Daoy (cell line): ENCODE measurements at places on chromosomes 1 and 21. TPM values are rescaled to one million over a fixed set of nuclear protein-coding genes. Genes with fewer than 3 reads are reported as not detected.

The PDPN gene
- 19.6 and 30.1 TPM in 2 replicates for total RNA-seq

The PLCH2 gene
- total RNA-seq, result 0.06 TPM in 1 of 2 replicates, not detected in the other

The GLIS1 gene
- total RNA-seq, result 3.0 and 4.7 TPM in 2 replicates

GRCh38 chr1:55000110-55001085 lies 1.7 kb downstream of the BSND start:
- no peak for DNase-seq

DNA sequence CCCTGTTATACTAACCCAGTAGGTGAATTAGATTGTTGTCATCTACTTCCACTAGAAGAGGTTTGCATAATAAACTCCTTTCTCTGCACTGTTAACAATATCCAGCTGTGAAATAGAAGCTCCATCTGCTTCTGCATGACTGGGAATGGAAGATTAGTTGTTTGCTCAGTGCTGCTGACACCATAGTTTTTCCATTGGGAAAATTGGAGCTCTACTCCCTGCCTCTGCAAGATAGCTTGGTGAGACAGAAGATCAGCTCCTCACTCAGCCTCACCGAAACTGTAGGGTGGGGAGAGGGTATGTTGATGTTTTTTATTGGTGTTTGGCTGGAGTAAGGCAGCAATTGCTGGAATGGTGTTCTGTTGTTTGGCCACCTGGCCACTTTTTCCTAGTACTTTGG lies 331.6 kb upstream of the ADAMTS5 start:
- no peak for DNase-seq

The C1orf210 gene
- total RNA-seq, result not detected in 2 replicates

- no peak for DNase-seq
Measured at GRCh38 chr1:194548071-194548470, 1361.7 kb upstream of the B3GALT2 start.

- DNase-seq, result no peak
Measured at GRCh38 chr1:200911361-200911760, 16.7 kb downstream of the INAVA start.

The NBPF26 gene
- 2.7 and 5.2 TPM in 2 replicates for total RNA-seq

The HSD3B2 gene
- not detected in 2 replicates for total RNA-seq

- no peak for DNase-seq
Measured at GRCh38 chr1:92571578-92571977, 84.9 kb upstream of the GFI1 start.

DNA sequence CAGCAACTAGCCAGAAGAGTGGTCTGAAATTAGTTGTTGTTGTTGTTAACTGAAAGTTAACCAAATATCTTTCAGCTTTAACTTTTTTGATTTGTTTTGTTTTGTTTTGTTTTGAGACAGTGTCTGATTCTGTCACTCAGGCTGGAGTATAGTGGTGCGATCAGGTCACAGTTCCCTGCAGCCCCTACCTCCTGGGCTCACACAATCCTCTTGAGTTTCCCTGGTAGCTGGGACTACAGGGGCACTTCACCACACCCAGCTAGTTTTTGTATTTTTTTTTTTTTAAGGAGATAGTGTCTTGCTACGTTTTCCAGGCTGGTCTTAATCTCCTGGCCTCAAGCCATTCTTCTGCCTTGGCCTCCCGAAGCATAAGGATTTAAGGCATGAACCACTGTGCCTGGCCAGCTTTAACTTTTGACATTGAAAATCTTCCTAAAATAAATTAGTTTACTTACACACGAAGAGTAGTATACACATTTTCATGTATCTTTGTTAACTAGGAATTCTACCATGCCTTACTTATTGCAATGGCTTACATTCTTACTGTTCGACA lies 45.0 kb downstream of the GNG12 start:
- no peak for DNase-seq

The CADM3 gene
- 0.57 and 0.80 TPM in 2 replicates for total RNA-seq

The IL22RA1 gene
- total RNA-seq, result not detected in 2 replicates

DNA sequence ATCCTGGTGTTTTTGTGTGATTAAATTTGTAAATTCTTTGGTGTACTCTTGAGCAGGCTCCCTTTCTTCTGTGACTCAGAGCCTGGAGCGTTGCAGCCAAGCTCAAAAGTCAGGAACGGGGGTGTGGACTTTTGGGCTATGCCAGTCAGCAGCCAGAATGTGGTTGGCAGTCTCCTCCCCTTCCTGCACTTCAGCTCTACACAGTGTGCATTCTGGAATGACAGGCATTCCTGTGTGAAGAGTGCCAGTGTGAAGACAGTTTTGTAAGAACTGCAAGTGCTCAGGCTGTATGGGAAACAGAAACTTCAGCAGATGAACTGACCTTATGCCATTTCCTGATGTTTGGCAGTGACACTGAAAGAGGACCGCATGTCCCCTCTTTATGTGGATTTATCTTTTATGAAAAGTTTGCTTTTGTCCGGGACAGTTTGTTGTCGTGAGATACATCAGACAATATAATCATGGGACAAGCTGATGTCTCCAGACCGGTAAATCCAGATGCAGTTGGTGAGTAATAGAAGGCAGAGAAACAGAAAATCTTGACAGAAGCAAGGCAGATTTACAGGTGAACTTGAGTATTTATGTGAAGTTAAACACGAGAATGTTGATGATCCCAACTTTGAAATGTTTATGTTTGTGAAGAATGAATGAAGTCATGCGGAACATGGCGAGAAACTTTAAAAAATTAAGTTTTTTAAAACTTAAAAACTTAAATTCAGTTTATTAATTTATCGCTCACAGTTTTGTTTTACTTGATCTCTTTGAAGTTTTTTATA lies 67.7 kb upstream of the RCC1 start:
- DNase-seq, result peak; percentile 98

GRCh38 chr1:41161846-41162245 lies 80.3 kb downstream of the SCMH1 start:
- DNase-seq, result no peak

- DNase-seq, result peak; percentile 44
Measured at GRCh38 chr1:156627313-156627880, 8.2 kb downstream of the HAPLN2 start.

- DNase-seq, result no peak
Measured at GRCh38 chr21:34504595-34504994, 7.4 kb downstream of the KCNE1 start.

DNA sequence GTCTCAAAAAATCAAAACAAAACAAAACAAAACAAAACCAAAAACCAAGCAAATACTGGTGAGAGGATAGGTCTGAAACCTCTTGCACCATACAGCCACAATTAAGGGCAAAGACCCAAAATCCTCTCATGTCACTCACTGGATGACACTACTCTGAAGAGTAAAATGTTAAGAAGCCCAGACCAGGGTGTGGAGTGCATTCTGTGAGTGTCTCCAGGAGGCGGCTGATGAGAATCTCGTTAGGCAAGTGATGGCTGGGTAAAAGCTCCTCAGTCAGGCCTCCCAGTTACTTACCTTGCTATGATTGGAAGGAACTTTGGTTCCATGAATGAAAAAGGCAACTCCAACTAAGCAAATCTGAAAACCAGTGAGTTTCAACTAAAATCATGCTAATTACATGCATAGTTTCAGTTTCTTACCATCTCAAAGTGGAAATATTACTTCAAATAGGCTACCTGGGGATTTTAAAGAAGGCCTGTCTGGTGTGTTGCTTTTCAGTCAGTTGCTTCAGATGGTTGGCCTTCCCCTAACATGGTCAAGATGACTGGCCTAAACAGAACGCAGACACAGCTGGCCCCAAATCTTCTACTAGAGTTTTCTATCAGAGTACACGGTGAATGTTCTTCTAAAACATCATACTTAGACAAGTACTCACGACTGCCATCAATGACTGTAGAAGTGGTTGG lies 95.1 kb downstream of the KIAA0319L start:
- DNase-seq, result no peak

The SPRR2G gene
- total RNA-seq, result not detected in 2 replicates

GRCh38 chr1:51912881-51913280 lies 34.4 kb upstream of the NRDC start:
- DNase-seq, result no peak

DNA sequence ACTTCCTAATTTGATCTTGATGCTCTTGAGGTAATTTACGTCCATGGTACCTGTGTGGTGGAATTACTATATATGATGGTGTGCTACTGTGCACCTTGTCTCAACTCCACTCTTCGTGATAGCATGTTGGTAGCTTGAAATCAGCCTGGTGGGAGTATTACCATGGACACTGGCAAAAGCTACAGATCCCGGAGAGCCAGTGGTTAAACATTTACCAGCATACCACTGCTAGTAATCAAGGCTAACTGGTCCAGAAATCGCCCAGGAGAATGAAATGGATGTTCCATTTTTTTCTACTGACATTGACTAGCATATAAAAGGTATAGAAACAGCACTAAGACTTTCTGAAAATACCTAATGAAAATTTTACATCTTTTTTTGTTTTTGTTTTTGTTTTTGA lies 30.6 kb downstream of the ELK4 start:
- DNase-seq, result no peak

The MIER1 gene
- 25.3 and 31.2 TPM in 2 replicates for total RNA-seq

The ERICH3 gene
- total RNA-seq, result 0.06 TPM in 1 of 2 replicates, not detected in the other

The KCNJ15 gene
- 35.4 and 44.6 TPM in 2 replicates for total RNA-seq

The GBP4 gene
- total RNA-seq, result 8.3 and 9.5 TPM in 2 replicates

- no peak for DNase-seq
Measured at GRCh38 chr1:91783423-91784170, 102.4 kb downstream of the TGFBR3 start.

The ITLN2 gene
- not detected in 2 replicates for total RNA-seq

The SYPL2 gene
- total RNA-seq, result 0.15 and 4.3 TPM in 2 replicates

DNA sequence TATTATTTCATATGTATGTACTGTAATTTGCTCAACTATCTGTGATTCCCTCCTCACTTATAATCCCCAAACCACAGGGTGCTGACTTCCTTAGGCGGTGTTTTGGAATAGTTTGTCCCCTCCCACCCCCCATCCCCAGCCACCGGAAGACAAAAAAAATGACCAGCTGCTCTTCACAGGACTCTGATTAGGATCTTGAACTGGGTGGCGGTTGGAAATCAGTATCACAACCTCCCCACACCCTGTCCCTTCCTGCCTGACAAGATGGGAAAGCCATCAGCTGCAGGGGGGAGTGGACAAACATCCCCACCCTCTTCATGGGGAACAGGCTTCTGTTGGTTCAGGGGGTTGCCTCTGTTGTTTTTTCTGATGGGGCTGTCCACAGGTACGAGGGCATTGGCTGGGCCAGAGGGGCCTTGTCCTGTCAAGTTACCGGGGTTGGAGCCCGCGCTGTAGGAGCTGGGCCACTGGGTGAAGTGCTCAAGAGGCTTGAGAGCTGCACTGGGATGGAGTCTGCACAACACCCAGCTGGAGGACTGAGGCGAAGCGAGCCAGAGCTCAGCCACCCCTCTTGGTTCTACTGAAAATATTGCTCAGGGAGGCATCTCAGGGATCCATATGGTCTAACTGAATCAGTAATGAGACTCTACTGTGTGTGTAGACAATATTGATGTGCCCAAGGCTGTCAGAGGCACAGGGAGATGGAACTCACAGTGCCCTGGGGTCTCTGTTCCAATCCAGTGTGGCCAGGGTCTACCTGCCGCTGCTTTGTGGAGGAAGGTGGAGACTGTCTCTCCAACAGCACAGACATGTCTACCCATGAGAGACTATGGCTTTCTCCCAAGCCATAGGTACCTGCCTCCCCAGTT lies 28.2 kb downstream of the NAV1 start:
- no peak for DNase-seq

The KCNJ9 gene
- not detected in 2 replicates for total RNA-seq

The S100A9 gene
- not detected in 2 replicates for total RNA-seq

The HTR6 gene
- total RNA-seq, result not detected in 2 replicates

The F5 gene
- not detected in 2 replicates for total RNA-seq

The CAPN8 gene
- not detected in 2 replicates for total RNA-seq

DNA sequence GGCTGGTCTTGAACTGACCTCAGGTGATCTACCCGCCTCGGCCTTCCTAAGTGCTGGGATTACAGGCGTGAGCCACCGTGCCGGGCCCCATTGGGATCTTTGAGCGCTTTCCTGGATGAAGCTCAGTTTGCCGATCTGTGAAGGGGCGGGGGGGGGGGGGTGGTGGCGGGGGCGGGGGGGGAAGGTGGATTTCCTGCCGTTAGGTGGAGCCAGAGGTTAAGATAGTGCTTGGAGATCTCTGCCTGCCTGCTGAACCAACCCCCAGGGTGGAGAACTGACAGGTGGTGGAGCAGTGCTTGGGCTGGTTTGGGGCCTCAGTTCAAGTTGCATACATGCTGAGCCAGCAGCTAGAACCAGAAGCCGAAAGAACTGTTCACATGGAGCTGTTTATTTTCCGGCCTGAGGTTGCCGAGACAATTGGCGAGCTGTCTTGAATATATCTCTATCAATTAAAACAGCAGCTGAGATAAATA lies 1.7 kb downstream of the TMCC2 start:
- peak; percentile 78 for DNase-seq

DNA sequence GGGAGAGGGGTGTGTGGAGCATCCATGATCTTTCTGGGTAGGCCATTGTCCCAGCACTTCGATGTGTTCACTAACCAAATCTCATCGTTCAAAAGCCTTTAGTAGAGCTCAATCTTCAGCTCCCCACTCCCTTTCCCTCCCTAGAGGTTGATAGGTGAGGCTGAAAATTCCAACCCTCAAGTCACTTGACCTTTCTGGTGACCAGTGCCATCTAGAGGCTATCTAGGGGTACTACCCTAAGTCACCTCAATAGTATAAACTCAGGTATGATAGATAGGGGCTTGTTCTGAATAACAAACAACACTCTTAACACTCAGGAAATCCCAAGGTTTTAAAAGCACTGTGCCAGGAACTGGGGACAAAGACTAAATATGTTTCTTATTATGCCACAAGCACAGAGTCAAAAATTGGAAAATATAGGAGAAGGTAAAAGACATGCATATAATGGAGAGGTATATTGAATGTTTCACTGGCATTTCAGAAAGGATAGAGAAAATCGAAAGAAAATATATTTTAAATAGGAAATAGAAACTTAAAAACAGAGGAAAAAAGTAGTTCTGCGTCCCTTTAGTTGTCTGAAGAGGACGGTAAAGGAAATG lies 42.9 kb upstream of the CD53 start:
- DNase-seq, result peak; percentile 24

DNA sequence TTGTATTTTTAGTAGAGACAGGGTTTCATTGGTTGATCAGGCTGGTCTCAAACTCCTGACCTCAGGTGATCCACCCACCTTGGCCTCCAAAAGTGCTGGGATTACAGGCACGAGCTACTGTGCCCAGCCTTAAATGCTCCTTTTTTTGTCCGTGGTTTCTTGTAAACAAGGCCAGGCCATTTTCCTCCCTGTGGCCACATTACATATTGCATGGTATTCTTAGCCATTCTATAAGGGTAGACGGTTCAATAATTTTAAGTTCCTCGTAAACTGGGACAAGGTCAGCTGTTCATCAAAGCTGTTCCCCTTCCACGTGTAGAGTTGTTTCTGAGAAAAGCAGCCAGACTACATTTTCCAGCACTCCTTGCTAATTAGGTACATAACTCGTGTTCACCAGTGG lies 10.3 kb upstream of the LUZP1 start:
- no peak for DNase-seq

GRCh38 chr1:198086051-198086745 lies 70.6 kb upstream of the NEK7 start:
- no peak for DNase-seq

The KCNK1 gene
- 12.7 and 19.3 TPM in 2 replicates for total RNA-seq

The BCL2L15 gene
- 0.06 and 0.12 TPM in 2 replicates for total RNA-seq

The CRP gene
- not detected in 2 replicates for total RNA-seq
